ENCODE measurements at places on chromosomes 12 and 14. TPM values are rescaled to one million over a fixed set of nuclear protein-coding genes. Genes with fewer than 3 reads are reported as not detected.

DNA sequence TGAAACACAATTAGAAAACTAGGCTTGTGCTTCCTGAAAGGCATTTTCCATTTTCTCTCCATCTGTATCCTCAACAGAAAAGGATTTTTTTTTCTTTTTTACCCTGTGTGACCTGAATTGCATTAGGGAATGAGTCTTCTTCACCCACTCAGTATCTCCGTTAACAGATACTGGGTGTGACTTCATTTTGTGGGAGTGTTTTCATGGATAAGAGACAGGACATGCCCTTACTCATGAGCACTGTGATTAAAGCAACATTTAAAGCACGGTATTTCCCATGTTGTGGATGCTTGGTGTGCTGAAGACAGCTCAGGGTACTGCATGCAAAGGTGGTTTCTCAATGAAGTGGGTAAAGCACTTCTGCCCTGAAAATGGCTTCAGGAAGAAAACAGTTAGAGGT lies 1397.3 kb upstream of the TMEM132C start:
- H3K4me3 ChIP-seq = no peak overlapping the region
- H3K36me3 ChIP-seq = no peaks in the 10 kb centered on the region
- DNase-seq = no peak
- H3K27ac ChIP-seq = no peak overlapping the region
- H3K27me3 ChIP-seq = no peaks in the 10 kb centered on the region

GRCh38 chr12:570435-570920 lies 92.8 kb downstream of the NINJ2 start:
- H3K27me3 ChIP-seq = no peaks in the 10 kb centered on the region
- DNase-seq = peak; percentile 84
- peak overlapping the region; percentile 55 for H3K4me3 ChIP-seq
- peak overlapping the region; percentile 95 for H3K27ac ChIP-seq

GRCh38 chr12:57623385-57623784 lies 9.6 kb downstream of the B4GALNT1 start:
- H3K27ac ChIP-seq = no peak overlapping the region
- peaks cover 11% of the 10 kb centered on the region for H3K4me1 ChIP-seq
- H3K36me3 ChIP-seq = no peaks in the 10 kb centered on the region
- no peak for DNase-seq

GRCh38 chr14:89125216-89125615 lies 291.8 kb downstream of the FOXN3 start:
- H3K27me3 ChIP-seq = no peaks in the 10 kb centered on the region
- H3K4me3 ChIP-seq = no peak overlapping the region
- no peaks in the 10 kb centered on the region for H3K4me1 ChIP-seq
- no peaks in the 10 kb centered on the region for H3K36me3 ChIP-seq
- no peak for DNase-seq
- H3K27ac ChIP-seq = no peak overlapping the region

Gene CCDC196
- 1.3 TPM for total RNA-seq

Gene METTL3
- 26.5 TPM for total RNA-seq

- no peak overlapping the region for H3K27ac ChIP-seq
- no peak for DNase-seq
- peak overlapping the region; percentile 39 for H3K4me3 ChIP-seq
- no peaks in the 10 kb centered on the region for H3K4me1 ChIP-seq
Measured at GRCh38 chr12:63149909-63150712, 890 bp downstream of the AVPR1A start.

- no peaks in the 10 kb centered on the region for H3K27me3 ChIP-seq
- H3K36me3 ChIP-seq = no peaks in the 10 kb centered on the region
- H3K4me3 ChIP-seq = no peak overlapping the region
- no peak for DNase-seq
Measured at GRCh38 chr12:85531341-85531740, 251.3 kb downstream of the ALX1 start.

DNA sequence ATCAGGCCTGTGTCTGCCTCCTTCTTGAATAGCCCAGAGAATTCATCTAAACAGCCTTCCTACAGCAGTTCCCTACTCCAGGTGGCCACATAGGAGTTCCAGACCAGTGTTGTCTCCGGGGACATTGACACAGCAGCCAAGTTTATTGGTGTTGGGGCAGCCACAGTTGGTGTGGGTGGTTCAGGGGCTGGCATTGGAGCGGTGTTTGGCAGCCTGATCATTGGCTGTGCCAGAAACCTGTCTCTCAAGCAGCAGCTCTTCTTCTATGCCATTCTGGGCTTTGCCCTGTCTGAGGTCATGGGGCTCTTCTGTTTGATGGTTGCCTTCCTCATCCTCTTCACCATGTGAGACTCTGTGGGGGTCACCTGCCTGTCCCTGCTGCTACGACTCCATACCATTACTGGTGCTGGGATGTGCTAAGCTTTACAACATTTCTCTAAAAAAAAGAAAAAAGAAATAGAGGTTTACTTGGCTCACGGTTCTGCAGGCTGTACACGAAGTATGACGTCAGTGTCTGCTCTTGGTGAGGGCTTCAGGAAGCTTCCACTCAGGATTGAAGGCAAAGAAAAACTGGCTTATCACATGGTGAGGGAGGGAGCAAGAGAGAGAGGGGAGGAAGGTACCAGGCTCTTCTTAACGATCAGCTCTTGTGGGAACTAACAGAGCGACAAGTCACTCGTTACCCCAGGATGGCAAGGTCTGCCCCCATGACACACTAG lies 57.5 kb downstream of the CHST11 start:
- no peaks in the 10 kb centered on the region for H3K4me1 ChIP-seq
- H3K27ac ChIP-seq = no peak overlapping the region
- no peak for DNase-seq
- H3K4me3 ChIP-seq = no peak overlapping the region
- no peaks in the 10 kb centered on the region for H3K36me3 ChIP-seq

Measured in colonic mucosa (tissue), 4 donors.